ENCODE measurements at places on chromosomes 1 and 21. TPM values are rescaled to one million over a fixed set of nuclear protein-coding genes. Genes with fewer than 3 reads are reported as not detected.

DNA sequence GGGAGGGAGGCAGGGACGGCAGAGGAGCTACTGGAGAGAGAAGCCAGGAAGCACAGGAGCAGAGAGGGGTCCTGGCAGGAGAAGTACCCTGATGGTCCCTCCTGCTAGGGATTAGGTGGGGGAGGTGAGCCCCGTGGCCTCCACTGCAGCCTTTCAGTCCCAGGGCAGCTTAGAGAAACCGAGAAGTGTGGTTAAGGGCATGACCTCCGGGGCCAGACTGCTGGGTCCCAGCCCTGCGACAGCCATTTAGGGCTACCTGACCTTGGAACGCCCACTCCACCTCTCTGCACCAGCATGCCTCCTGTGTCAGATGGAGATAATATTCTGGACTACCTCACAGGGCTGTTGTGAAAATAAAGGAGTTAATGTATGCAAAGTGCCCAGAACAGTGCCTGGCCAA is 47.4 kb downstream of the KCNN3 start:
- DNase-seq, result no peak

DNA sequence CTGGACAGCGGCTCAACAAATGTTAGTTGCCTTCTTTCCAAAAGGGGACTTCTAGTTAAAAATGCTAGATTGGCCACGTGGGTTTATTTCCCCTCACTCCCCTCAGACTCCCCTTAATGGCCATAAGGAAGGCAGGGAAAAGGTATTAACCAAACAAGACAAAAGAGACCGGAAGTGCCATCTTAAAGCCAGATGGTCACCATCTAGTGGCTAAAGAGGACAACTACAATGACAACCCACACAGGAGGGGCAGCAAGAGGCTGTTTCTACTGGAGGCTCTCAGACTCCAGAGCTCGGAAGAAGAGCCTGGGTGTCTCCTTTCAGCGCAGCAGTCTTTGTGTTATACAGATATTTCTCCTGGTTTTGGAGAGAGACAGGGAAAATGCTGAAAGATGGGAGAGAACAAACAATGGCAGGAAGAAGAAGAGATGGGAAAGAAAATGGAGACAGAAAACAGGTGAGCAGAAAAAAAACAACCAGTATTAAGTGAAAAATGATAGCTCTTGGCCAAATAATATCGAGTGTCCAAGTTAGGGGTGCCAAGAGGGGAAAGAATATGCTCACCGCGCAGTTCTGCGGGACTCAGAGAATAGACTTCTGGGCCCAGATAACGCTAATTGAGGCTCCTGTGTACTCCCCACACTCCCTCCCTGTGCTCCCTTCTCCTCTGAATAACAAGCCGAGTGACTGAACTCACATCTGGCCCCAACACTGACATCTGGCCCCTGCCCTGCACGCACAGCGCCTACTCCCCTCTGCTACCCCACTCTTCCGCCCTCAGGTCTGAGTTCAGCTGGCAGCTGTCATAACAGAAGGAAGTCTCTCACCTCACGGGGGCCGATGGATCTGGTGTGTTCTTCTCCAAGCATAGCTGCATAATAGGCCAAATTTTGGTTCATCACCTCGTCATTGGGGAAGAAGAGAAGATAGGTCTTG is 9.6 kb downstream of the P3H1 start:
- peak; percentile 77 for DNase-seq

DNA sequence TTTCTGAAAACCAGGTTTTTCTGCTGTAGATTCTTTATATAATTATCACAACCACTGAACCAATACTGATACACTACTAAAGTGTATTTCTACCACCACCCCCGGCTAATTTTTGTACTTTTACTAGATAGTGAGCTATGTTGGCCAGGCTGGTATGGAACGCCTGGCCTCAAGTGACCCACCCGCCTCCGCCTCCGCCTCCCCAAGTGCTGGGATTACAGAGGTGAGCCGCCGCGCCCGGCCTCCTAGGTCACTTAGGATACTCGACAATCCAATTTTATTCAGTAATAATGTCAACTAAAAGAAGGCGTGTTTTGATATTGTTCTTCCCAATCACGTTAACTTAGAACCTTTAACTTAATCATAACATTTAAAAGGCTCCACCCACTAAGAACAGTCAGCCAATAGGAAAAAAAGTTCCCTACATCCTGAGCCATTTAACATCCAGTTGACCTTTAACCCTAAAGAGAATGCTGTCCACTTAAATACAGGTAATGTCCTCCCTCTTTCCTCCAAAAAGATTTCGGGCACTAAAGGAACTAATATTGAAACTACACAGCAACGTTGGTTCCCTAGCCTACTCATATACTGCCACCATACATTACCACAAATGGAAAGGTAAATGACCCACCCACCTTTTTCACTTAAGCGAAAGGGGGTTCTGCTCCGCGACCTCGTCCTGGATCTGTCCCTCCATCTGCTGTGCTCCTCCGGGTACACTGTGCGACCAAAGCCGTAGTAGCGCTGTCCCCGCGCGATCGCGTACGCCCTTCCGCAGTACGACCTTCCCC is 1.2 kb downstream of the RSRP1 start:
- DNase-seq, result peak; percentile 31

- DNase-seq, result no peak
Observed at GRCh38 chr1:81548918-81549587, 251.7 kb upstream of the ADGRL2 start.

GRCh38 chr1:114310695-114311271 is 157.1 kb upstream of the SYT6 start:
- DNase-seq, result no peak

DNA sequence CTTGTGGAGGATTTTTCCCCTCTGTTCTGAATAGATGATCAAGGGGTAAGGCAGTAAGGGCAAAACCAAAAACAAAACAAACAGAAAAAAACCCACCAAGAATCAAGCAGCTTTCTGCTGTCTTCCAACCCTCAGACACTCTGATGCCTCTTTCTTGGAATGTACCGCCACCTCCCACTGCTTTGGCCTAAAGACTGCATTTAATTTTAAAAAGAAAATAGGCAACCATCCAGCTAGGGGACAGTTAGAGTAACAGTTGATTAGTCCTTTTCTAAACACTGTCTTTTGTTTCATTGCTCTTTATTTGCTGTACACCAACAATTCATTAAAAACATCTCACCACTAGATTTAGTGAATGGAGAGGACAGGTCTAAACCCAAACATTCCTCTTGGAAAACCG is 21.5 kb downstream of the WLS start:
- DNase-seq, result no peak

DNA sequence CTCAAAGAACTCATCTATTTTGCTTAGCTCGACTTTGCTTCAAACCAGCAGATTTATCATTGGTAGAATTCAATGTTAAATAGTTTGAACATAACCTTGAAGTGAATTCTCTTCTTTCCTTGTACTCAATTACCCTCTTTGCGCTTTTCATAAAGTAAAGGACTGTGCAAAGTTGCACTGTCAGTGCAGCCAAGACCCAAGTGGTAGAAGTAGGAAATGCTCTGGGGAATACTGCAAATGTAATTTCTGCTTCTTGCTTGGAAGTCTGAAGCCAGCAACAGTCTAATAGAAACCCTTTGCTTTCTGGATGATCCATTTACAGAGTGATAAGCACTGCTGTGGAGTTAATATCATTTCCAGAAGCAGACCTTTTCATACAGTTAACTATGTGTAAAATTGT is 936.7 kb upstream of the TMPRSS15 start:
- no peak for DNase-seq

DNA sequence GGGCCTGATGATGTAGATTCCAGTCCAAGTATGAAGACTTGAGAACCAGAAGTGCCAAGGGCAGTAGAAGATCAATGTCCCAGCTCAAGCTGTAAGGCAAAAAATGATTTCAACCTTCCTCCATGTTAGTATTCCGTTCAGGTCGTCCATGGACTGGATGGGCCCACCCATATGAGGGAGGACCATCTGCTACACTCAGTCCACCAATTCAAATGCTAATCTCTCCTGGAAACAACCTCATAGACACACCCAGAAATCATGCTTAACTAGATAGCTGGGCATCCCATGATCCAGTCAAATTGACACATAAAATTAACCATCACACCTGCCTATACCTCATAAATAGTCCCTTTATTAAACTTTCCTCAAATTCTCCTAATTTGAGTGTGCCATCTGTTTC is 73.3 kb upstream of the NFASC start:
- DNase-seq, result no peak

GRCh38 chr1:82893712-82894470 is 1093.2 kb downstream of the ADGRL2 start:
- DNase-seq, result no peak

- DNase-seq, result peak; percentile 72
Observed at GRCh38 chr1:150621497-150622302, 7.7 kb downstream of the ENSA start.

GRCh38 chr21:46416551-46416950 is 42.1 kb upstream of the DIP2A start:
- no peak for DNase-seq

DNA sequence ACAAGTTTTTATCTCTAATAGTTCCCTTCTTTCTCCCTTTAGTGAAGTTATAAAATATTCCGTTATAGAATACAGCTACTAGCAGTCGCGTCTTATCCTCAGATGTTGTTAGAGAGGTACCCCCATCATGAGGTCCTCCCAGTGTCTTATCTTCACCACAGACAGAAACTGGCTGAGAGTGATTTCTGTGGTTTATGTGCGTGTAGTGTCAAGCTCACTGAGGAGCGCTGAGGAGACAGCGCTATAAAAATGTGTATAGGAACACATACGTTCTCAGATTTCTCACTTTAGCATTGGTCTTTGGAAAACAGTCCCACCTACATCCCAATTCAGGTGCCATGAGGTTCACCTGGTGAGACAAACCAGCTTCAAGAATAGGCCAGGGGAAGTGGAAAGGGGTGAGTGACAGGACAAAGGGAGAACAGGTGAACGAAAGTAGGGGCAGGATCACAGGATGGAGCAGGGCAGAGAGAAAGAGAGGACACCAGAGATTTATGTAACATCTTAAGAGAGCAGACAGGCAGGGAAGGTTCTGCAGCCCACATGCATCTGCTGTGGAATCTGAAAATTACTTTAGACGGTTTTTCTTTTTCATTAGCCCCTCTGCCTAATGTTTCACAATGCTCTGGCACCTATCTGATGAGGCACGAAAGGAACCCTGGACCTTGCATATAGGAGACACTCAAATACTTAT is 2.7 kb upstream of the PLEKHO1 start:
- DNase-seq, result no peak

- no peak for DNase-seq
Observed at GRCh38 chr1:36570006-36570405, 87.3 kb upstream of the CSF3R start.

DNA sequence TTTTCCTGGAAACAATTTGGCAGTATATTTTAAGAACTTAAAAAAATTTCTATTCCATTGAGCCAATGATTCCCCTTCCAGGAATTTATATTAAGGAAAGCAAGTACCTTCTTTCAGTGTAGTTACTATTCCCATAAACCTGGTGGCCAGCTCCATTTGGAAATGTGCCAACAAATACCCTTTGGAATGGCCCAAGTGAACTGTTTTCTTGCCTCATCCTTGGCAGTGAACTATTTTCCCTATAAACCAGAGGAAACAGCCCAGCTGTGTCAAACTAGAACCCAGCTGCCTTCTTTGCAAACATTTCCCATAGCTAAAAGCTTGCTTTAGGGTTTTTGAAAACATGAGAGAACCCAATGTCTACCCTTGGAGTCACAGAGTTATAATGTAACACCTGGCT is 496.9 kb downstream of the NEGR1 start:
- DNase-seq, result no peak

DNA sequence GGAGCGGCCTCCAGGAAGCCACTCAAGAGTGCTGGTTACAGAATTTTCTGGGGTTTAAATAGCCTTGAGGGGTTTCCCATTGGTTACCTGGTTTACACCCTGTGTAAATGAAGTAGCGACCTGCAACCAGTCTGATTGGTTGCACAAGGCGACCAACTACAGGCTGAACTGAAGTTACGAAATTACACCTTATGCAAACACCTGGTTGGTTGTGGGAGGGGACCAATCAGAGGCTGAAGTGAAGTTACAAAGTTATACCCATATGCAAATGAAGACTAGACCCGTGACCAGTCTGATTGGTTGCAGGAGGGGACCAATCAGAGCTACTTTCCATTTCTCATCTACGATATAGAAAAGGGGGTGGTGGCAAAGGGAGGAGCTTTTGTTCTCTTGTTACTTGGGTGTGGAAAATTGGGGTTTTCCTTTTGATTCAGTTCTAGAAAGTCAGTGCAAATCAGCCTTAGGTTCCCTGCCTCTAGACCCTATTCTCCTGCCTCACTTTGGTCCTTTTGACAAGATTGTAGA is 22.2 kb upstream of the C1orf174 start:
- DNase-seq, result no peak

- no peak for DNase-seq
Observed at GRCh38 chr1:235563513-235564061, 59.3 kb upstream of the B3GALNT2 start.

DNA sequence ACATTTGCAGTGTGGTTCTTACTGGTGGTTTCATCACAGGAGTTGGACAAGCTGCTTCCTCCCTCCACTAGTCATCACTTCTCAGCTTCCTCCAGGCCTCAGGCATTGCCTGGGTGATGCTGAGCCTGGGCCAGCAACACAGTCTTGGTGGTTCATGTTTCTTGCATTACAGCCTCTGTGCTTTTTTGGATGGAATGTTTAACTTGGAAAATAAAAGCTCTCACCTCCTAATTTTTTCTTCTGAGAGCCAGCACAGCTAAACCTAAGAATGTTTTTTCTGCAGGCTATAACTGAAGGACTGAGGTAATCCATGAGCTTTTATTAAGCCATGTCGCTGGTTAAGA is 66.1 kb upstream of the RHOU start:
- DNase-seq, result no peak

DNA sequence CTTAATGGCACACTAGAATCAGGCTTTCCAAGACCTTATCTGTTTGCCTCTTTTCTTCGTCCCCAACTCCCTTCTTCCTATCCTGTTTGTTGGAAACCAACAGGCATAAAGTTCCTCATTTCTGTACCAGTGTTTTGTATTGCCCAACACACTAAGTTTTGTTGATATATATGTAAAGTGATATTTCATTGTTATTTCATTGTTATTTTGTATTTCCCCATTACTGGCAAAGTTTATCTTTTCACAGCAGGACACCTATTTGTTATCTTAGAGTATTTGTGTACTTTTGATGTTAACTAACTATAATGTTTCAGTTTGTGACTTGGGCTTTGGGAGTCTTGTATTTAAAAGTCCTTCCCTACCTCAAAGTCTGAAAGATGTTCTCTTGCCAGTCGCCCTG is 27.1 kb downstream of the FAM20B start:
- DNase-seq, result no peak

DNA sequence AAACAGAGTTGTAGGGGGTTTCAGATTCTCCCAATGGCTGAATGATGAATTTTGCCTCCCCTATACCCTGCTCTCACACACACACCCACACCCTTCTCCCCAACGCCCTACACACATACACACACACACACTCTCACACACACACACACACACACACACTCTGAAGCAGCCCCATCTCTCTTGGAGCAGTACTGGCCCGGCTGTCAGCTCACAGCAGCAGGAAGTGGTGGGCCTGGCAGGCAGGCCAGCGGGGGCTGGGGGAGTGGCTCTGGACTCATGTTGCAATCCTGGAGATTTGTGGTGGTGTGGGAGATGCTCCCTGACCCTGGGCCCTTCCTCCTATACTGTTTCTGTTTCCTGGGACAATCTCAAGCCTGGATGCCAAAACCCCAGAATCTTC is 2.2 kb downstream of the IKBKE start:
- peak; percentile 40 for DNase-seq

The CCDC24 gene
- 4.6 TPM for total RNA-seq

The AXDND1 gene
- 0.85 TPM for total RNA-seq

The HOOK1 gene
- not detected for total RNA-seq

The GPR25 gene
- not detected for total RNA-seq

The TCHHL1 gene
- not detected for total RNA-seq

The FTCD gene
- 1.1 TPM for total RNA-seq

The RAB25 gene
- not detected for total RNA-seq

The HSPA6 gene
- total RNA-seq, result 0.13 TPM

The BMP8B gene
- total RNA-seq, result 0.34 TPM

The FCRL2 gene
- total RNA-seq, result 6.6 TPM

The CFHR4 gene
- not detected for total RNA-seq
